ENCODE measurements at places on chromosomes 7 and 10.

- no peak overlapping the region for H3K27ac ChIP-seq
- no peaks in the 10 kb centered on the region for H3K4me1 ChIP-seq
- no peaks in the 10 kb centered on the region for H3K27me3 ChIP-seq
- H3K4me3 ChIP-seq: no peak overlapping the region
- peaks cover 26% of the 10 kb centered on the region for H3K36me3 ChIP-seq
- DNase-seq: no peak
These were observed 46.1 kb downstream of the NCAPG2 start for GRCh38 chr7:158658475-158658874.

DNA sequence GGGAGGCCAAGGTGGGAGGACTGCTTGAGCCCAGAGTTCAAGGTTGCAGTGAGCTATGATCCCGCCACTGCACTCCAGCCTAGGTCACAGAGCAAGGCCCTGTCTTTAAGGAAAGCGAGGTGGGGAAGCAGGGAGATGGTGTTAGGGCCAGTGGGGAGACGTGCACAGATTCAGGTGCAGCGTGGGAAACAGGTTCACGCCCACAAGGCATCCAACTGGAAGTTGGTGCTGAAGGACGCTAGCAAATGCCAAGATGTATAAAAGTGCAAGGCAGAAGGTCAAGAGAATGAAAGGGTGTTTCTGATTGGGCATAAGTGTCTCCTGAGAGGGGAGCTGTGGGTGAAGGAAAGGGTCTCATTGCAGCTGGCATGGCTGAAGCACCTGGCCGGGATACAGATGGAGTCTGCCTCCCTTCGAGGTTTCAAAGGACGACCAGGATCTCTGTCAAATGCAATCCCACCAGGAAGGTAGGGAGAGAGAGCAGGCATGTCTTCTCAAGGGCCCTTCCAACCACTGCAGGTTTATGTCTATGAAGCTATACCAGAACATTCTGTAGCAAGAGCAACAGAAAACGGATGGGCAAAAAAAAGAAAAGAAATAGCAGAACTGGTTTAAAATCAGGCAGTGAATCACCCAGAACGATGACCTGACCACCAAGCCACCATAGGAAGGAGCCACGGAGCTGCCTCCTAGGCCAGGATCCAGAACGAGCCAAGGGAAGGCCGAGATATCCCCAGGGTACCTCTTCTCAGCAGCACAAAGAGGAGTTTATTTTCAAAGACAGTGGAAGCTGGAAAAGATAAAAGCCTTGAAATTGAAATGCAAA lies 43.2 kb downstream of the GSDME start:
- DNase-seq: no peak
- H3K27me3 ChIP-seq: no peaks in the 10 kb centered on the region
- no peak overlapping the region for H3K27ac ChIP-seq
- H3K36me3 ChIP-seq: no peaks in the 10 kb centered on the region
- no peak overlapping the region for H3K4me3 ChIP-seq
- 0 out of 2 replicates have a peak, but pooled peaks cover 3% of the 10 kb centered on the region for H3K4me1 ChIP-seq

- no peak overlapping the region for H3K4me3 ChIP-seq
- H3K4me1 ChIP-seq: no peaks in the 10 kb centered on the region
- H3K27ac ChIP-seq: no peak overlapping the region
- DNase-seq: no peak
These were observed 15.5 kb downstream of the ARMH3 start for GRCh38 chr10:102040305-102041050.

GRCh38 chr10:76315240-76315639 lies 883.8 kb downstream of the LRMDA start:
- H3K27ac ChIP-seq: no peak overlapping the region
- no peaks in the 10 kb centered on the region for H3K27me3 ChIP-seq
- no peaks in the 10 kb centered on the region for H3K36me3 ChIP-seq
- DNase-seq: no peak
- H3K4me1 ChIP-seq: no peaks in the 10 kb centered on the region

GRCh38 chr7:84981055-84981976 lies 205.5 kb downstream of the SEMA3D start:
- no peaks in the 10 kb centered on the region for H3K27me3 ChIP-seq
- no peak overlapping the region for H3K27ac ChIP-seq
- H3K4me1 ChIP-seq: no peaks in the 10 kb centered on the region
- no peak overlapping the region for H3K4me3 ChIP-seq

- H3K4me1 ChIP-seq: no peaks in the 10 kb centered on the region
- no peak overlapping the region for H3K27ac ChIP-seq
- H3K36me3 ChIP-seq: no peaks in the 10 kb centered on the region
- no peaks in the 10 kb centered on the region for H3K27me3 ChIP-seq
- peak; percentile 70 for DNase-seq
These were observed 246.2 kb downstream of the CCDC7 start for GRCh38 chr10:32692174-32692573.

DNA sequence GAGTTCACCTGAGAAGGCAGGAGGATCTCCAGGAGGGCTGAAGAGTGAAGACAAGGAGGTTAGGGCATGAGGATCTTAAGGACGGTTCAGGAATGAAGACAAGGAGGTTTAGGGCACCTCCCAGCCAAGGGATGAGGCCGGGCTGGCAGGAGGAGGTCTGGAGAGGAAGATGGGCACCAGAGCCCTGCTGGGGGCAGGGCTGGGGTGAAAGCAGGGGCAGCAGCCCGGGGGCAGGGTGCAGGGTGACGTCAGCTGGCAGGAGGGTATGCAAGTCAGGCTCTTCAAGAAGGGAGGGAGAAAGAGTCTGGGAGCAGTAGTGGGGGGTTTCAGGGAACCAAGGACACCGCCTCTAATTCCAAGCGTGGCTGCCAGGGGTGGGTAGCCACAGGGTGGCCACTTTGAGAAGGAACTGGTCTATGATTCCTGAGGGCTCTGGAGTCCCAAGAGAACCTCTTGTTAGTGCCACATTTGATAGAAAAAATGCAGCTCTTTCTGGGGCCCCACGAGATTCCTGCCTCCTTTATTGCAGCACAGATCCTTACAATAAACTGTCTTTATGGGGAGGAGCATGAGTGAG lies 101.6 kb downstream of the C10orf90 start:
- no peak overlapping the region for H3K4me3 ChIP-seq
- H3K36me3 ChIP-seq: no peaks in the 10 kb centered on the region
- DNase-seq: no peak
- H3K27ac ChIP-seq: peak overlapping the region; percentile 58

- no peak overlapping the region for H3K4me3 ChIP-seq
- H3K27ac ChIP-seq: no peak overlapping the region
- H3K27me3 ChIP-seq: no peaks in the 10 kb centered on the region
- H3K36me3 ChIP-seq: no peaks in the 10 kb centered on the region
These were observed 24.9 kb downstream of the SAMD9 start for GRCh38 chr7:93092757-93093370.

Data from PC-9 (cell line).